ENCODE measurements at places on chromosomes 12 and 14. TPM values are rescaled to one million over a fixed set of nuclear protein-coding genes. Genes with fewer than 3 reads are reported as not detected.

GRCh38 chr14:88463318-88463717 is 77.9 kb downstream of the SPATA7 start:
- peak; percentile 22 for DNase-seq

DNA sequence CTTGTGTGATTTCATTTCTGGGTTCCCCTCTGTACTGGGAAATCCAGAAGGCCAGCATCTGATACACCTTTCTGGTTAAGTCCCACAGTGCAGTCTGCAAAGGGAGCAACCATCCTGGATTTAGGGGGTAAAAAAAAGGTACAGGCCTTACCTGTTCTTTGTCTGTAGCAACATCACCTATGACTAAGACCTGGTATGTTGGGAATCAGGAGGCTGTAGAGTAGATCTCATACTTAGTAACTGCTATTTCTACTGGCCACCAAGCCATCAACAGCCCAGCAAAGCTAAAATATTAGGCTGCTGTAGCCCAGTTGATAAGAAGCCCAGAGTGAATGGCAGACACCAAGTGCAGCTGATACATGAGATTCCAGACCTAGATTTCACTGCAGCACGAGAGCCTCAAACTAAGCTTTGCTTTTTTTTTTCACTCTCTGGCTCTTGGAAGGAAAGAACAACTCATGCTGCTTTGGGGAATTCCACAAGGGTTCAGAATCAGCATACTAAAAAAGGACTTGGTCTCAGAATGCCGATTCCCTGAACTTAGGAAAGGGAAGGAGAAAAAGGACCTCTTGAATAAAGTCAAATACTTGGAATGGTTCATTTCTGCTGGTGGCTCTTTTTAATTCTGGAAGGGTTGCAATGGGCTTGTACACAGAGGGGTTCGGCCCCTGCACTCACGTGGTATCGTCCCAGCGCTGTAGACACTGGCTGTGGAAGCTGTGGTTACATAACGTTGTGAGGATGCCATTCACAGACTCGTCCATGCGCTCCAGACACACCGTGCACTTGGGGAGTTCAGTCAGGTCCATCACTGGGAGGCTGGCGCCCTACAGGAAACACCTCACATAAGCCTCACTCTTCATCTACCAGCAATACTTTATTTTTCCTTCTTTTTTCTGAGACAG is 20.5 kb downstream of the BRAP start:
- no peak for DNase-seq

GRCh38 chr14:61171727-61172126 is 109.4 kb downstream of the TMEM30B start:
- no peak for DNase-seq

DNA sequence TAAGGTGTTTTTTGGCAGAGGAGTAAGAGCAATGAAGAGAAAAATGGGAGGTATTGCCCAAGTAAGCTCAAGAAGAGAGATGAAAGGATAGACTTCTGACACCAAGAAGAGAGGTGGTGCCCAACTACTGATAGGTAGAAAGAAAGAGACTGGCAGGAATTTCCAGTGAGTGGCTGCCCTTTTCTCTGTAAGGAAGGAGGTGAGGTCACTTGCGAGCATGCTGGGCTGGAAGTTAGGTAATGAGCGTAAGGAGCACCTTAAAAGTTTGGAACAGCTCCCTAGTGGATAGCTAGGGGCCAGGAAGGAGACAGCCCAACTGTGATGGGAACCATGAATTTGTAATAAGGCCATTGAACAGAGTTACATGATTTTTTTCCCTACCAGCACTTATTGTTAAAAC is 127.0 kb downstream of the ANO6 start:
- no peak for DNase-seq

GRCh38 chr12:66335746-66336145 is 33.5 kb downstream of the HELB start:
- no peak for DNase-seq

GRCh38 chr12:131131808-131132117 is 178.1 kb downstream of the ADGRD1 start:
- no peak for DNase-seq

GRCh38 chr12:46661110-46661845 is 164.5 kb downstream of the SLC38A4 start:
- DNase-seq: peak; percentile 39

DNA sequence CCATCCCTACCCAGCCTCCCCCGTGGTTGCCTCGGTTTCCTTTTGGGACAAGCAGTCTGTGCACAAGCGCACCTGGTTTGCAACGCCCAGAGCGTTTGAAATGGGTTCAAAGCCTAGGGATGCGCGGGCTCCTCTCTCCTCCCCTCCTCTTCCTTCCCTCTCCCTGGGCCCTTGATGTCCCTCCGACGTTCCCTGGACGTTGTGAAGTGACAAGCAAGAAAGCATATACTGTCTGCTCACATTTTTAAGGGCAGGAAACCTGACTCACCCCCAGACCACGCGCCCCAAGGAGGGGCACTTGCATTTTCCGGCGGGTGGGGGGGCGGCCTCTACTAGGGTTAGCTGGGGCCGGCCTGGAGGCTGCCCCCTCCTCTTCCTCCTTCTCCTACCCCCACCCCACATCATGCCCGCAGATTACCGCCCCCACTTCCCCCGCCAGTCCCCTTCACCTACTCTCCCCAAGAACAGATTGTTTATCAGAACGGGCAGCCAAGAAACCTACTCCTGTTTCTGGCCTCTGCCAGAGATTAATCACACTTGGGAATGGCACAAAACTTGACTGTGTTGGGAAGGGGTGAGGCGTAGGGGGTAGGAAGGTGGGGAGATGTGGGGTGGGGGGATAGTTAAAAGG is 9.5 kb upstream of the IRF2BPL start:
- no peak for DNase-seq

GRCh38 chr12:85755760-85756159 is 80.4 kb downstream of the RASSF9 start:
- no peak for DNase-seq

- DNase-seq: no peak
Measured at GRCh38 chr14:48936849-48937248, 649.3 kb downstream of the RPS29 start.

- DNase-seq: no peak
Measured at GRCh38 chr14:77364146-77364545, 12.7 kb downstream of the TMED8 start.

DNA sequence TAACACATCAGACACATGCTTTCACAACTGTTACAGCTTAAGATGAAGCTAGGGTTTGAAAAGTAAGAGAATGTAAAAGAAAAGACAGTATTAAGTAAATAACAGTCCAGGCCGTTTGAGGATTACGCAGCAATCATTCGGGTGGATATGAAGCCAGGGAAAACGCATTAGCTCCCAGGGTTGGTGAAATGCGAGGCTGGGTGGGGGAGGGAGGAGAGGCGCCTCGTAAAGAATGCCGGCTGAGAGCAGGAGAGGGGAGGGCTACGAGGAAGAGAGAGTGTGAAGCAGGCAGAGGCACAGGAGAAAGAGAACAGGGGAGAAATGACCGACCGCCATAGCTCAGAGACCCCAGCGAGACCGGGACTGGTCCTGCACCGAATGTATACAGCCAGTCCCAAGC is 73.0 kb downstream of the IQSEC3 start:
- DNase-seq: no peak

DNA sequence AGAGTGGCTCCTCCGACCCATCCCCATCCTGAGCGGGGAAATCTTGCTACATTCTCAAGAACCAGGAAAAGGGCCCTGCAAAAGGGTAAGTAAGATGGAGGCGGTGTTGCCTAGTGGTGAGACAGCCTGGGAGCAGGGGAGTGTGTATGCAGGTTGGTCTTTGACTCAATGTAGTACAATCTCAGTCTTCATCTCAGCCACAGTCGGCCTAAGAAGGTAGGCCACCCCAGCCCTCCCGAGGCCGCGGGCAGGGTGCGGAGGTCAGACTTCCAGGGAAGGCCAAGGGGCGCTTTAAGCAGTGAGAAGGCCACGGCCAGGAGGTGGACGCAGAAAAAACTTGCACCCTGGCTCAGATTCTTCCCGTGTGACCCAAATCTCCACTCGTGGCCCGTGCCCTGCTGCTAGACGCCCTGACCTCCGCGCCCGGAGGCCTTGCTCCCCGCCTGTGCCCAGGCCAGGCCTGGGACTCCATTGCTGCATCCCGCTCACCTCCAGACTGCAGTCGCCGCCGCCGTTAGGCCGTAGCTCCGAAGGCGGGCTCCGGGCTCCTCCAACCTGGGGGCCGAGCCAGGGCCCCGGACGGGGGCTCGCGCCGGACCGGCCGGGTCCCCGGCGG is 435 bp downstream of the FOXM1 start:
- DNase-seq: peak; percentile 54

DNA sequence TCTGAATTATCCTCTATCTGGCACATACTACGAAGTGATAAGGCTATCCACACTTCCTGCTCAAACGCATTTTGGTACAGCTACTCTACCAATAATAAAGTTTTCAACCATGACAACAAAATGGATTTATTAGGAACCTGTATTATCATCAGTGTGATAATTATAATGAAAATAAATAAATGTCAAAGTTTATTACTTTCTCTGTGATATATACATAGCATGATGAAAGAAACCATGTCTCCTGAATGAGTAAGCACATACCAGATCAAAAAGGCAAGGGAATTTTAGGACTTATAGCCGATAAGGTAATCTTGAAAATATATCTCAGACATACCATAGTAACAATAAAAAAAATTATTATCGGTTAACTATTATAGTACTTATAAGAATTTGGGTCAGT is 61.1 kb downstream of the CPNE8 start:
- DNase-seq: no peak

DNA sequence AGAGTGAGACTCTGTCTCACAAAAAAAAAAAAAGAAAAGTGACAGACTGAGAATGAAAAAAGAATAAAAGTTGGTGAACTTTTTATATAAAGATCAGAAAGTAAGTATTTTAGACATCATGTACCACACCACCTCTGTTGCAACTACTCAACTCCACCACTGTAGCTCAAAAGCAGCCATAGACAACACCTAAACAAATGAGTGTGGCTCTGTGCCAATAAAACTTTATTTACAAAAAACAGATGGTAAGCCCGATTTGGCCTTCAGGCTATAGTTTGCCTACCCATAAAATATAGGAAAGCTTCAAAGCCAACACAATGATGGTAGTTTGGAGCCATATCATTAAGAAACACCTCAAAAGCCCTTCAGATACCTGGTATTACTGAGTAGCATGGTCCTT is 154.5 kb upstream of the FOXN3 start:
- DNase-seq: no peak

- DNase-seq: peak; percentile 66
Measured at GRCh38 chr14:49940808-49941421, 48.0 kb downstream of the ARF6 start.

- DNase-seq: no peak
Measured at GRCh38 chr14:92631098-92631497, 117.3 kb downstream of the LGMN start.

DNA sequence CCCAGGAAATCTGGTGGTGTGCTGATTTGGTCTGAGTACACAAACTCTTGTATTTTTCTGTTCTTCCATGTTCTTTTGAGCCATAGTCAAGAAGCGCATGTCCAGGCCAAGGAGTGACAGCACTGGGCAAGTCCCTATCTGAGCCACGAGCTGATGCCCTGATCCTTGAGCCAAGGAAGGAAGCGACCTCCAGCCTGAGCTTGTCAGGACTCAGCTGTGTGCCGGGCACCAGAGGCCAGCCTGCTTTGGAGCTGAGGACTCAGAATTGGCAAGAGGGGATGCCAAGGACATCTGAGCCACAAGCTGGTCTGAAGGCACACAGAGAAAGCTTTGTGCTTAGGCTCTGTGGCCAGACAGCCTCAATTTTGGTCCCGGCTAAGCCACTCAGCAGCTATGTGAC is 52.6 kb downstream of the GALNT16 start:
- DNase-seq: no peak

DNA sequence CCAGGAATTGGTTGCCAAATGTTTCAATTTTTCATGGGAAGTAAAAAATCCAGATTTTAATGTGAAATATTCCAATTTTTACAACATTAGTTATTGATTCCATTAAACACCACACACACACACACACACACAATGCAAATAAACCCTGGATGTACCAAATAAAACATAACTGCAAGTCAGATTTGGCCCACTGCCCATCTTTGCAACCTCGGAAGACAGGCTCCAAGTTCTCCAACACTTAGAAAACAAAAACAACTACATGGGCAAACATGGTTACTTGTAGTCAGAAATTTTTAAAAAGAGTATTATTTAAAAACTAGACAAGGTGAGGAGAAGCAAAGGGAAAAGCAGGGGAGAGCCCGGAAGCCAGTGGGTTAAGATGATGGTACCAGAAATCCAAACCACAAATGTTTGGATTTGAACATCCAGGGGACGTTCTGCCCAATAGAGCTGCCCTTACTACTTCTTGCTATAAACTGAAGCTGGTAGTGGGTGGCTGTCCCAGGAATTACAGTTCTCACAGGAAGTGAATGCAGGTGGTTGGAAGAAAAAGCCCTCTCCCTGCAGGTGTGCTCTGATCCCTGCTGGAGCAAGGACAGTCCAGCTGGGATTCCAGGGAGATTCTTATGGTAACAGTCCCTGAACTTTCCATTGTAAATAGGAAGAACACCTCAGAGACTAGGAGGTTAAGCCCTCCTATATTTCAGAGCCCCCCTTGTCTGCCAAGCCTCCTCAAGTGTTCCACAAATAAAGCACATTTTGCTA is 111.7 kb downstream of the SLC25A21 start:
- no peak for DNase-seq

- DNase-seq: no peak
Measured at GRCh38 chr14:94026889-94027469, 839 bp downstream of the OTUB2 start.

GRCh38 chr12:51672334-51672733 is 81.3 kb downstream of the SCN8A start:
- no peak for DNase-seq

DNA sequence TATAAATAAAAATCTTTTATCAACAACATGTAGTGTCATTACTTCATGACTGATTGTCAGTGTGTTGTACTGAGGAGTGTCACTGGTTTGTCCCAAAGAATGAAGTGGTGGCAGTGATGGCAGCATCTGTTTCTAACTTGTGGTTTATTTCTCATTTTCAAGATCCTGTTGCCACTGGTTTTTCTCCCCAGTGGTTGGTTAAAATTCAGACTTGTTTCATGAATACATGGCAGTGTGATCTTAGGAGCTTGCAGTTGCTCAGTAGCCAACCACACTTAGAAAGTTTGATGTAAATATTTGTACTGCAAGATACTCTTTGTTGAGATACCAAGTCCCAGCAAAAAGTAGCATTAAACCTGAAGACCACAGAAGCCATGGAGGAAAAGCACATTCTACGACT is 69.8 kb downstream of the PLEKHA5 start:
- no peak for DNase-seq

GRCh38 chr14:71290960-71291466 is 383.8 kb downstream of the PCNX1 start:
- peak; percentile 11 for DNase-seq

- DNase-seq: no peak
Measured at GRCh38 chr12:105262461-105263184, 26.6 kb upstream of the APPL2 start.

- no peak for DNase-seq
Measured at GRCh38 chr12:21823581-21823980, 49.1 kb upstream of the KCNJ8 start.

GARIN6 gene
- not detected for total RNA-seq

TMEM233 gene
- not detected for total RNA-seq

CRIP1 gene
- total RNA-seq: not detected

KRT75 gene
- total RNA-seq: not detected

NPAS3 gene
- not detected for total RNA-seq

SYNDIG1L gene
- not detected for total RNA-seq

LBHD2 gene
- total RNA-seq: not detected

KLRB1 gene
- total RNA-seq: not detected
